NCI-H1930 (cell line): ENCODE measurements at places on chromosomes 3 and 15.

- no peak for DNase-seq
These were observed 92.0 kb downstream of the IGF1R start for GRCh38 chr15:98740295-98740694.

DNA sequence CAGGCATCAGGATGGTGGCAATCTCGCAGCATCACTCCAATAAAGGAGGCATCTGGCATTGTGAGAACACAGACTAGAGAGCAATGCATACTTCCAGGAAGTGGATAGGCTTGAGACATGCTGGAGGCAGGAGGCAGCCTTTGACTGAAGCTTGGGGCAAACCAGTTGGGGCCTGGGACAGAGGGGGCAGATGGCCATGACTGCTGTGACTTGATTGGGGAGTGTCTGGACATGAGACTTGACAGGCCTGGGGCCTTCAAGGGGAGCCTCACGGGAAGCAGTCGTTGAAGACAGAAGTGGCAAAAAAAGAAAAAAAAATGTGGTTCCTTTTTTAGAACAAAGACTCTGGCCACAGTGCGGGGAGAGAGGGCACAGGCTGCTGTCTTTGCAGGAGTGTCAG is 44.7 kb upstream of the CHRNA7 start:
- DNase-seq, result no peak

GRCh38 chr15:68416158-68416535 is 15.8 kb downstream of the ITGA11 start:
- DNase-seq, result no peak

- DNase-seq, result no peak
These were observed 3.9 kb downstream of the CHST2 start for GRCh38 chr3:143123353-143123984.

- DNase-seq, result no peak
These were observed 9.5 kb downstream of the COPS2 start for GRCh38 chr15:49145651-49146609.

DNA sequence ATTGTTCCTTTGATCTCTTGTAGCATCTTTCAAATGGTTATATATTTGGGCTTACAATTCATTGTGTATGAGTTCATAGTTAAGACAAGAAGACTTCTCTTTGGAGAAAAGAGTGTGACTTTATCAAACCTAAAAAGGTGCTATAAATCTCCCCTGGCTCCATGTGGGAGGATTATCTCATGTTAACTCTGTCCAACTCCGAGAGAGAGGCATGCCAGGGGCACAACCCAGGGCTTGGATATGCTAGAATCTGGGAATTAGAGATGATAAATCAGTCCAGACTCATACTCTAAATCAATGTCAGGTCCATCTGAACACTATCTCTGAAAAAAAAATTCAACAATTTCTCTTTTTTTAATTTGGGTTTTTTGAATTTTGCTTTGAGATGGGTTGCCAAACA is 462.8 kb downstream of the TUSC7 start:
- no peak for DNase-seq

DNA sequence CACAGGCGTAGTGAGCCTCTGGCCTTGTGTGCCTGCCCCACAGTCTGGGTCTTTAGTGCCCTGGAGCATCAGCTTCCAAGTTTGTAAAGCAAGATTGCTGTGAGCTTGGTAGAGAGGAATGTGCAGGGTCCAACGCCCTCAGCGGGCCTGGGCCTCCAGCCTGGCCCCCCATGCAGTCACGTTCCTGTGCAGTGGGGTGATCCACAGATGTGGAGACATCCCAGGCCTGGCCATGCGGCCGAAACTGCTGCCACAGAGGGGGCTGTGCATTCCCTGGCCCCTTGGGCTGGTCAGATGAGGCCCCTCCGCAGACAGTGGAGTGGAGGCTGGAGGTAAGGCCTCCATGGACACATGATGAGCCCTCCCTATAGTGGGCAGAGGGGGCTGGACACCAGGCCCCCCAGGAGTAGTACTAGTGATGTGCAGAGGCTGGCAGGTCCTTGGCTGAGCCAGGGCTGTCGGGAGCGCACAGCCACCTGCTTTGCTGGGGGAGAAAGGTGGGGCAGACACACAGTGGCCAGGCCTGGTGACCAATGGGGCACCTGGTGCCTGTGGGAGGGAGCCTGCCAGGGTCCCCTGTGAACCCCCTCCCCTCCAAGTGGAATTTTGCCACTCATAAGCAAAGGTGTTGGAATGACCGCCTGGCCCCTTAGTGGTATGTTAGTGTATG is 71.5 kb downstream of the EFCAB12 start:
- no peak for DNase-seq

DNA sequence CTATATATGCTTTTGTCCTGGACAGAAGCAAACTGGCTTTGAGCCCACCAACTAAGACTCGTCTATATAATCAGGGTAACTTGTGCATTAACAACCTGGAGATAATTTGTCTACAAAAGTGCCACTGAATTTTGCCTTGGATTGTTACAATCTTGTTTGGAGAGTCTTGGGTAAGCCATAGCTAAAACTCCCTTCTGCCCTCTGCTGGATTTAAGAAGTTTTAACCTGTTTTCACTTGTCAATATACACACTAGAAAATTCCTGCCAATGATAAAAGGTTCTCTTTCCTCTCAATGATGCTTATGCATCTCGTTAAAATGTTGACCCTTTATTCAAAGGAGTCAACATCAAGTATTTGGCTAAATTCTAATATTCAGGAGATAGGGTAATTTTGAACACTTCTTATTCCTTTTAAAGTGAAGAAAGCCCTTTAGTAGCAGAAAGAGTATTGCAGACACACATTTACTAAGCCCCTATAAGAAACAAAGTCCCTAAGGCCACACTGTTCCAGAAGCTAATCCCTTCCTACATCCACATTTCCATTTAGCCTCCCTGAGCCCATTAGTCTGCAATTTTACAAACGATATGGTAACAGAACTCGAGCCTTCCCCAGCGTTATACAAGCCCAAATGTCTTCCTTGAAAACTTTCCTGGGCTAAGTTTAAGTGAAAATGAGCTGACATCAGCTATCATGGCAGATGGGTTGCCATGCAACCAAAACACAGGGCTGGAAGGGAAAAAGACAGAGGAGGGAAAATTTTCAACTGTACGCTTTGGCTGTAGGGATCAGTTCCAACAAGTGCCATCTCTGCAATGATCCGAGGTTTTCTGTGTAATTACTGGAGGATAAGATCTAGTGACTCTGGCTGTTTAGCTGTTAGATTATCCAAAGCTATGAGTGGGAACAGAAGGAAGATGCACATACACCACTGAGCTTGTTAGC is 75.9 kb upstream of the FGF12 start:
- no peak for DNase-seq
